ENCODE measurements at places on chromosomes 12 and 14.

GRCh38 chr12:28817524-28817923, 331.6 kb upstream of the FAR2 start:
- no peak for DNase-seq

DNA sequence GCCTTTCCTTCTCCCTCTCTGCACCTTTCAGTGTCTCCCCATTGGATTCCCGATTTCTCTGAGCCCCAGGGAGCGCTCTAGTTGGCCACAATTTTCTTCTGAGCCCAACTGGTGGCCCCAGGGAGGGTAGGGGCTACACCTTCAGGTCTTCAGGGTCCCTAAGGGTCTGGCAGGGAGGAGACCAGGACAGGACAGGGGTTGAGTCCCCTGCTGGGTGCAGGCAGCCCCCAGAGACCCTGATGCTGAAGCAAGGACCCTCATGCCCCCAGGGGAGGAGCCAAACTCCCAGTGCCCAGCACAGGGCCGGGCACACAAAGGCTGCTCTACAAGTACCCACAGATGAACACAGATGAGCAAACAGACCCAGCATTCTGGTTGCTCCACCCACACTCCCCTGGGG, 12.7 kb downstream of the FOXN4 start:
- DNase-seq: no peak

DNA sequence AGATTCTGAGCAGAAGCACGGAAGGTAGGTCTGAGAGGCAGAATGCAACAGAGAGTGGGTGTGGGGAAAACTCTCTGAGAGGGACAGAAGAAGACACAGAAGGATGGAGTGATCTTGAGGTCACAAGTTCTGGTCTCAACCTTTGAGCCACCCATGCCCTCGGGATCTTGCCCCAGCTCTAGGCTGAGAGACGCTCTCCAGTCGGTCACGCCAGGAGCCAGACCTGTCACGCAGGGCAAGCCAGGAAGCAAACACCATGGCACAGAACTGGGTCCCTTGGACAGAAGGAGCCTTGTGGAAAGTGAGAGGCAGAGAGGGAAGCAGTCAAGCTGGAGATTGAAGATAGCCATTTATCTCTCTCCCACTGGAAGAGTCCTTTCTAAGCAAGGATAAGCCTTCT, 79.0 kb downstream of the VWF start:
- DNase-seq: no peak

- DNase-seq: no peak
Measured at GRCh38 chr12:45587877-45588533, 141.5 kb upstream of the ARID2 start.

DNA sequence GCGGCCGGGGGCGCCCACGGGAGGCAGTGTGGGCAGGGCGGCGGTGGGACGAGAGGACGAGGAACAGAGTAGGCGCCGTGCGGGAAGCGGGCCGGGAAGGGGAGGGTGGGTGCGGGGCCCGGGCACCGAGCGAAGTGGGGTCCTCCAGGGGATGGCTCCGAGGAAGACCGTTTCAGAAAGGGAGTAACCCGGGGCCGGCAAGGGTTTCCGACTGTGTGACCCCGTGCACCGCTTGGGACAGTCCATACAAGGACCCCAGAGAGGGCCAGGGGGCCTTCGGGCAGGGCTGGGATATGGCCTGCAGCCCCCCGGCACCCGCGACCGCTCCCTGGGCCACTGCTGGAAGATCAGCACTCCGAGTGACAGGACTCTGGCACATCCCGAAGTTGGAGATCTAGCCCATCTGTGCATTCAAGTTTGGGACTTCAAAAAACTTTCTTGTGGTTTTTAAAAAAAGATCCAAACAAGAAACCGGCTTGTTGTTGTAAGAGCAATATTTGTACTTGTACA, 448 bp downstream of the TSPAN9 start:
- no peak for DNase-seq

DNA sequence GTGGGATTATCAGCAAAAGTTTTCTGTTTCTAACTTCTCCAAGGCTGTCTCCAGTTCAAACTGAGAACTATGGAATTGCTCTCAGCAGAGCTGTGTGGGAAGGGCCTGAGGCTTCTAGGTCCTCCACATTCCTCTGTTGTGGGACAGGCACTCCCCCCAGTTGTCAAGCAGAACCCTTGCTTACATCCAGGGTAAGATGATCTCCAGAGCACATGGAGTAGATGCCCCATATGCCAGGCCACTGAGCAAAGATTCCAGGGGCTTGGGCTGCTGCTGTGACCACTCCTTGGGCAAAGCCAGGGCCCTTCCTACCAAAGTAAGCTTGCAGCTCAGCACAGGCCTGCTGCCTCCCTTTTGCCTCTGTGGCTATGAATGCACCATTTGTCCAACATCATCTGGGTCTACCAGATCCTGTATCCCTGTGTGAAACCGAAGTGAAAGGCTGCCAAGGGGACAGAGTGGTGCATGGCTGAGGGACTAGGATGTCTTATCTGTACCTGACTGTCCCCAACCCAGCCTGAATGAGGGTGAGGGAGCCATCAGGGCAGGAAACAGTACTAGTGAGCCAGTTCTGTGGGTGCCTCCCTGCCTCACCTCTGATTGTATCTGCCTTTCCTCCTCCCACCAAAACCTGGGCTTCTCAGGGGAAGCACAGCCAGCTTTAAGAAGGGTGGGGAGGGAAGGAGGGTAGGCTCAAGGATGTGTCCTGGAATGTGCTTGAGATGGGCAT, 13.1 kb upstream of the ESPL1 start:
- DNase-seq: no peak

GRCh38 chr12:93526786-93527428, 45.6 kb upstream of the SOCS2 start:
- DNase-seq: peak; percentile 69

DNA sequence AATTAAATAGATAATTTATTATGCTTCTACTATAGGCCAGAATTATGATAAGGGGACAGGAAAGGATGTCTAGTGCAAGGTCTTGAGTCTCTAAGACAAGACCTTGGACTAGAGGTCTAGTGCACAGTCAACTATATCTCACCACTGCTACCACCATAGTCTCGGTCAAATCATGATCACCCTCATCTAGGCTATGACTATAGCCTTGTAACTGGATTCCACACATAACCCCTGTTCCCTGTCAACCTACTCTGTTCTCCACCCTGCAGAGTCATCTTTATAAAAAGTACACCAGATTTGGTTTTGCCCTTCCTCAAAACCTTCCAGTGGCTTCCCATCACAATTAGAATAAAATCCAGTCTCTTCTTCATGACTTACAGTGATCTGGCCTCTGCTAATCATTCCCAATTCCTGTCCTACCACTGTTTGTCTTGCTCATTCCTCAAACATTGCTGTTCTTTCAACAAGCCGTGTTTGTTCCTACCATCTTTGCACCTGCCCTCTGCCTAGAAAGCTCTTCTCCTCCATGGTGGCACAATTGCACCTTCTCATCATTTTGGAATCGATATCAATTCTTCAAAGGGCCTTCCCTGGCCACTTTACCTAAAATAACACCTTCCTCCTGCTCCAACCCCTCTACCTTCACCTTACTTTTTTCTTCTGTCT, 169.4 kb downstream of the FOXN3 start:
- DNase-seq: no peak

- peak; percentile 81 for DNase-seq
Measured at GRCh38 chr14:34051966-34052657, 101.2 kb upstream of the EGLN3 start.

DNA sequence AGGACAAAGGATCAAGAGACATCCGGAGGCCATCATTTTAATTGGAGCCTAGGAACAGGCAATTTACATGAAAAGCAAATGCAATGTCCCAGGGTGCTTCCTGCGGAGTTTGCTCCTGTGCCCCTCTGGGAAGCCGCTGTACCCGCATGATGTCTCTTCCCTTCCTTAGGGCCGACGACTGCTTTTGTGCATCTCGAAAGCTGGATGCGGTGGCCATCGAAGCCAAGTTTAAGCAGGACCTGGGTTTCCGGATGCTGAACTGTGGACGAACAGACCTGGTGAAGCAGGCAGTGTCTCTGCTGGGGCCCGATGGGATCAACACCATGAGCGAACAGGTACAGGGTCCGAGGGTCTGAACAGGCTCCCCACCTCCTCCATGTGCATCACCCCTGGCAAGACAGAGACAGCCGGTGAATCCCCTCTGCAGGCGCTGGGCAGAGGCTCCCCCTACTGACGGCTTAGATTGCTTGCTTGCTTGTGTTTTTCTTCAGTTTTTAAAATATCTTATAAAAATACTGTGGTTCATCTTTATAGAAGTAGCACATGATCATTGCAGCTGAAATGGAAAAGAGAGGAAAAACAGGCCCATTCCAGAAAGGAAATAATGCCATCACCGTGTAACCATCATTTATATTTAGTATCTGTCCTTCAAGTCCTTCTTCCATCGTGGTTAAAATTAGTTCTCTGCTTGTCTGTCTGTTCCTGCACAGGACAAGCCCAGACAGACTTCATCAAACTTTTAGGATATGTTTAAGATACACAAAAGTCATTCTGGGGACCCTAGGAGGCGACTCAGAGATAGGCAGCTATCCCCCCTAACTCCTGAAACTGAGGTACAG, 75.4 kb upstream of the PWP1 start:
- no peak for DNase-seq

DNA sequence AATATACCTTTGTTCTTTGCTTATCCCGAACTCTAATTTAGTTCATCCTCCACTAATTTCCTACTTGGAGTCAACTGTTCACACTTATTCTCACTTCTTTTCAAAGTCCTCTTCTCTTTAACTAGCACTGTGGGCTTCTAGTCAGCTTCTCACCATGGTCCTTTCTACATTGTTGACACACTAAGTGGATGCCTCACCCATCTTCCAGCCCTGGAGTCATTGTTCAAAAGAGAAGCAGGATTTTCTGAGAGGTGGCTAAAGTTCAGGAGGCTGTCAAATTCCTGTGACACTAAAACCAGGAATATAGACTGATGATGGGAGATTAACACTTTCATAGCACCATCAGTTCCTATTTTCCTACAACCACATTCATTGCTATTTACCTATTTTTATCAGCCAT, 99.3 kb downstream of the PHLDA1 start:
- no peak for DNase-seq

DNA sequence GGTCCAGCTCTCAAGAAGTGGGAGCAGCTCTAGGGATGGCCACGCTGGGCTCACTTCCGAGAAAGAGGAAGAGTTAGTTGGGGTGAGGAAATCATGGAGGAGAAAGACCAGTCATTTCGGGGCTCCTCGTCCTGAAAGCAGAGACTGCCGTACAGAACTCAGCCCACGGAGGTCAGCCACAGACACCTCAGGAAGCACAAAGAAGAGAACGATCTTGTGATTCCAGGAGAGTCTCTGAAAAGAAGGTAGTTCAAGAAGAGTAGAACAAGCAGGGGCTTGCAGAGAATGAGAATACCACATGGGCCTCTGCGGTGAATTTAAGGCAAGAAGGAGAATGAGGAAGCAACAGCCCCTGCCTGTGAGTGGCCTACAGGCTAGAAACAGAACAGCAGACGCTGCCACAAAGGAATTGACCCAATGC, 311.9 kb downstream of the CACNA1C start:
- DNase-seq: no peak

GRCh38 chr12:7948589-7949260, 12.7 kb upstream of the SLC2A3 start:
- DNase-seq: no peak

- DNase-seq: no peak
Measured at GRCh38 chr12:20494851-20495250, 126.5 kb downstream of the PDE3A start.

DNA sequence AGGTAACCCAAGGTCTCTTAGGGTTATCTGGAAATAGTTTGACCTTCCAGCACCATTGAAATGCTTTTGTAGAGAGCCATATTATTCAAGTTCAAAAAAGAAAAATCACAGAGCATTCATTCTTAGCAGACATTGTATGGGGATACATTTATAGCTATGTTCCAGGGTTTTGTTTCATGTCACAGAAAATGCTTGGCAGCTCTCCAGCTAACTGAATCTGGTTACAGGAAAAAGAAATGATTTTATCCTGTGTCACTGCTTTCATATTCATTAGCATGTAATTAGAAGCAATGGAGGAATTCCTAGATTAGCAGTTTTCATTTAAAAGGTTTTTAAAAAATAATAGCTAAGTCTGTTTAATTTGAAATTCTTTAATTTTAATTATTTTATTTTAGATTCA, 78.9 kb downstream of the SNAPC1 start:
- DNase-seq: no peak

- no peak for DNase-seq
Measured at GRCh38 chr12:66900616-66901015, 221.7 kb upstream of the GRIP1 start.

DNA sequence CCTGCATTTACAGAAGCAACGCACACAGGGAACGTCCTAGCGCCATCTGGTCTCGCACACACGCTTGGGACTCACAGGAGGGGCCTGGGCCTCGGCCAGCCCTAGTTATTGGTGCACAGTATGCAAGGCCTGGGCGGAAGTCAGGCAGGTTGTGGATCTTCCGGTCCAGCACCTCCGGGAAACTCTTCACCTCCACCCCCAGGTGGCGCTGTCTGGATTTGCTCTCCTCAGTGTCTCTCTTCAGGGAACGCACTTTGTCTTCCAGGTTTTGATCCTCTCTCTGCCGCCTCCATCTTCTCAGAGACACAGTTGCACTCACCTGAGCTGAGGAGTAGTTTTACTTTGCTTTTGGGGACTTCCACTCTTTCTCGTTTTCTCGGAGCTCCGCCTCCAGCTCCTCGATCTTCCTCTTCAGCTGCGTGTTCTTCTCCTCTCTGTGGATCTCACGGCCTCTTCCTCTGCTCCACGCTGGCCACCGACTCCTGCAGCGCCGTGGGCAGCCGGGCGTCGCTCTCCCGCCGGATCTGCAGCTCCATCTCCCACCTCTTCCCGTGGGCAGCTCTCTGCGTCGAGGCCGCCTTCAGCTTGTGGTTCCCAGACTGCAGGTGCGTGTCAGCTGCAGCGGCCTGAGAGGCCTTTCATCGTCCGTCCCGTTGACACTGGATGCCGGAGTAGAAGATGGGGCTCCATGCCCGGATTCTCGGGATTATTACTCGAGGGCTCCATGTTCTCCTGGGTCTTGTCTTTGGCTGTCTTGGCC, 933.8 kb downstream of the TMEM121 start:
- no peak for DNase-seq

DNA sequence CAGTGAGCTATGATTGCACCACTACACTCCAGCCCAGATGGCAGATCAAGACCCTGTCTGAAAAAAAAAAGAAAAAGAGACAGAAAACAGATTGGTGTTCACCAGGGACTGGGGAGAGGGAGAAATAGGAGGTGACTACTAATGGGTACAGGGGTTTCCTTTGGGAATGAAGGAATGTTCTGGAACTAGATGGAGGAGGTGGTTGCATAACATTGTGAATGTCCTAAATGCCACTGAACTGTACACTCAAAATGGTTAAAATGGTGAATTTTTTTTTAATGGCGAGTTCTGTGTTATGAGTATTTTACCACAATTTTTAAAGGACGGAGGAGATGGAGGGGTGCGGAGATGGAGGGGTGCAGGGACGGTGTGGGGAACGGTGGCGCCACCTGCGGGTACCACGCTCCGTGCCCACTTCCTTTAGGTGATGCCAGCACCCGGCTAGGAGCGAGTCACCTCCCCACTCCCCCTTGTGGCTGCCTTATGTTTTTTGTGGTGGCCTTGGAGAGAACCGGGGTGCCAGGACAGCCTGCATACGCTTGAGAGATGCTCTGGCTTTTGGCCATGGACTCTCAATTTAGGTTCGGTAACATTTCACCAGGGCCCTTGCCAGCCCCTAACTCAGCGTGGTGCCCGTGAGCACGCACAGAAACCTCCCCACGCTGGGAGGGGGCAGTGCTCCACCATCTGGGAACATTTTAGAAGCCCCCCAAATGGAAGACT, 16.1 kb downstream of the UBC start:
- DNase-seq: no peak

GRCh38 chr12:4082809-4083403, 190.7 kb upstream of the CCND2 start:
- DNase-seq: no peak

Data from Caki2 (cell line).